GM20000 (cell line): ENCODE measurements at places on chromosomes 3 and 15.

DNA sequence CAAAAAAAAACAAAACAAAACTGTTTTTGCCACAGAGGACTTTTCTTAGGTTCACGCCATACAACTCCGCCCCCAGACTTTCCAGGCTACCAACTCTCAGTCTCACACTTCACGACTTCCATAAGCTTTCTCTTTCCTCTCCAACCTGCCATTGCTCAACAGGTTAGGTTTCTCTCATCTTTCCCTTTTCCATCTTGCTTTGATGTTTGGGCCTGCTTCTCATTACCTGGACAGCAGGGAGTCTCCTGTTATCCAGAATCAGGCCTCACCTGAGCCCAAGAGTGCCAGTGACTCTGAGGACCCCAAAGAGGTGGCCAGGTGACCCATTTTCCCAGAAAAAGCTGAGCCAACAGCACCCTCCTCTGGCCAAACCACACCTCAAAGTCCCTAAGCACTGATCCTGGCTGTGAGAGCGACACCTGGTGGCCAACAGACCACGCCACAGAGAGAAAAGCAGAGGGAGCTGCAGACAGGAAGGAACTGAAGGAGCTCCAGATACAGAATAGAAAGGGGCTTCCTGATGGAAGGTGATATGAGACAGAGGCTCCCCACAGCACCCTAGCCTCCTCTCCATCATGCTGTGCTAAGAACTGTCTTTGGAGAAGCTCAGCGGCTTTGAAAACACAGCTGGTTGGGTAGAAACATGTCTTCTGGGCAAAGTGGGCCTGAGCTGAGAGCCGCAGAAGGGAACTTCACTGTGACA, 4.0 kb downstream of the CCDC51 start:
- peak; percentile 88 for DNase-seq

GRCh38 chr15:50107591-50108408, 11.2 kb downstream of the ATP8B4 start:
- peak; percentile 65 for DNase-seq

GRCh38 chr3:184561913-184562877, 610 bp downstream of the EPHB3 start:
- DNase-seq, result no peak

DNA sequence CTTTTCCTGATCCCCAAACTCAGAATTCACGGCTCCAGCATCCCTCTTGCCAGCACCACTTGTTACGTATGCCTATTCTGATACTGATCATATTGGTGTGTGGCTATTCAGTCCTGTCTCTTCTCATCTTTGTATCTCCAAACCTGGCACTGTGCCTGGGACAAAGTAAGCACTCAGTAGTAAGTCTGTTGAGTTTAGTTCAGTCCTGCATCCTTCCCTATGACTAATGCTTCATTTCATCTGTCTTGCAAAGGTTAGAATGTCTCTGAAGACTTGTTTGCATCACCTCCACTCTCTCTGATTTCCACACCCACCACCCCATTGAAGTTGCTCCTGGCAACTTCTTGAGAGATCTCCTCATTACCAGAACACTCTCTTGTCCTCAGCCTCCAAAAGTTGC, 80.3 kb downstream of the HMG20A start:
- DNase-seq, result no peak

DNA sequence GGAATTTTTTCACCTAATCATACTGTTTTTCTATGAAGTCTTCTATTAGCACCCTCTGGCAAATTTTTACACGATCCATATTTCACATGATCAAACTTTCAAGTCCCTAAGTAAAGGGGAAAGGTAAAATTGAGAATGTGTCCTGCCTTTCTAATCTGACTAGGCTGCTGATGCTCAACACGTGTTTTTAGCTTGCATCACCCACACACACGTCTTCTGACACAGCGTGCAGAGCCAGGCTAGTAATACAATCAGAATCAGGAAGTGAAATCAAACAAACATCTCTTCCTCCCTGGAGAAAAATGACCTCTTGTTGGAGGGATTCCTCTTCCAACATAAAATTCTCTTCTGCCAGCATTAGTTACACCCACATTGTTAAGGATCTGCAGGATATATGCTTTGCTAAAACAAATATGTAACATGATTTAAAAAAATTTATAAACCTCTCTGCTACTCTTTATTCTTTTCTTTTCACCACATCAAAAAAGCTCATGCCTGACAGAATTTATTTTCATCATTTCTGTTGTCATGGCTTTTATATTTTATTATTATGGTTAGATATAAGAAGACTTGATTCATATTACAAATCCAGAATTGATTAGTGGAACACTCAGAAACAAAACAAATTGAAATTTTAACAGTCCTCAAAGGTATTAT, 122.4 kb downstream of the RAP2B start:
- peak; percentile 47 for DNase-seq

DNA sequence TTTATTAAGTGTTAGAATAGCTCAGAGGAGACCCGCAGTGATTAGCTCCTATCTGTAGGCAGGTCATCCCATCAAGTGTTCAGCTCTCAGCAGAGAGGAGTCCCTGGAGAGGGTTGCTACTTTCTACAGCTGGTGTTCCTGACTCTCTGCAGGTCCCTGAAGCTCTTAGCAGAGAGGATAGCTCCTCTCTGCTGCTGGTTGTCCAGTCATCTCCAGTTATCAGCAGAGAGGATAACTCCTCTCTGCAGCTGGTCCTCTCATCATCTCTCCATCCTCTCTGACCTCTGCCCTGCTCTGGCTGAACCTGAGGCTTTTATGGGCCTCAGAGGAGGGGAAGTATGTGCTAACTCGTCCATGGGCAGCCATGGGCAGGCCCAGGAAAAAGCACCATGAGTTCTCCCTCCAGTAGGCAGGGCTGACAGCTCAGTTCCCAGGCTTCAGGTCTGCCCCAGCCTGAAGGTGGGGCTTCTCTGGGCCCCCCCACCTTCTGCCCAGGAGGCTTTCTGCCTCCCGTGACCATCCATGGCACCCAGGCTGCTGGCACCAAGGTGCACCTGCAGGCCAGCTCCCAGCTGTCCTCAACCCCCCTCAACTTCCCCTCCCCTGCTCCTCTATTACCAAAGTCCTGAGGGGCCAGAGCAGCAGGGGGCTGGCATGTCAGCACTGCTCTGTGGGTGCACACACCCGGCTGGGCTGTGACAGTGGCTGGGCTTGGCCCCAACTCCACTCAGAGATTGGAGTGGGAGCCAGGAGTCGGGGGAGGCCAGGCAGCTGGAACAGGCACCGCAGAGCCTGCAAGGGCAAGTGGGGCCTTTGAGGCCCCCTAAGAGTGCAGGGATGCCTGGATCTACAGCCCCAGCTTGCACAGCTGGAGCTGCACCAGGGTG, 98.9 kb upstream of the FRMD4B start:
- no peak for DNase-seq

GRCh38 chr15:64515196-64515595, 54.8 kb downstream of the ZNF609 start:
- DNase-seq, result no peak

DNA sequence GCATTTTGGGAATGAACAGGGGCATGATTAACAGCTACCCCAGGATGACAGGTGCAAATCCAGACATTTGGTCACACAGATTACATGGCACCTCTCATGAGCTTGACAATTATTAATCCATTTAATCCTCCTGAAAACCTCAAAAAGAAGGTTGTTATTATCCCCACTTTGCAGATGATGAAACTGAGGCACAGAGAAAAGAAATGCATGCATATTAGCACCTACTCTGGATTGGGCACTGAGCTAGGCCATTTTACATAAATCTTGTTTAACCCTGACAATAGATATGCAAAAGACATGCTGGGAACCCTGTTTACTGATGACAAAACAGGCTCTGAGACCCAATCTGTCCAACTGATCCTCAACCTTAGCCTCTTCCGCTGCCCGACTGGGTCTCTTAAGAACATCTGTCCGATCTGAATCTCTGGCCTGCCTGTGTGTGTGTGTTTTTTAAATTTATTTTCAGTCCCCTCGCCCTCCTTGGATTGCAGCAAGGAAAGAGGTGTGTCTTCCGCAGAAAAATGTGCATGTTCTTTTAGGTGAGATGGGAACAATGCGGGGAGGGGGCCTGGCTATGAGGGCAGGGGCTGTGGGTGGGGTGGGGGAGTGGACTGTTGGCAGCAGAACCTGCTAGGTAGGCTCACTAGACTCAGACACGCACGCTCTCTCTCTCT, 162.5 kb downstream of the WNT7A start:
- DNase-seq, result no peak

DNA sequence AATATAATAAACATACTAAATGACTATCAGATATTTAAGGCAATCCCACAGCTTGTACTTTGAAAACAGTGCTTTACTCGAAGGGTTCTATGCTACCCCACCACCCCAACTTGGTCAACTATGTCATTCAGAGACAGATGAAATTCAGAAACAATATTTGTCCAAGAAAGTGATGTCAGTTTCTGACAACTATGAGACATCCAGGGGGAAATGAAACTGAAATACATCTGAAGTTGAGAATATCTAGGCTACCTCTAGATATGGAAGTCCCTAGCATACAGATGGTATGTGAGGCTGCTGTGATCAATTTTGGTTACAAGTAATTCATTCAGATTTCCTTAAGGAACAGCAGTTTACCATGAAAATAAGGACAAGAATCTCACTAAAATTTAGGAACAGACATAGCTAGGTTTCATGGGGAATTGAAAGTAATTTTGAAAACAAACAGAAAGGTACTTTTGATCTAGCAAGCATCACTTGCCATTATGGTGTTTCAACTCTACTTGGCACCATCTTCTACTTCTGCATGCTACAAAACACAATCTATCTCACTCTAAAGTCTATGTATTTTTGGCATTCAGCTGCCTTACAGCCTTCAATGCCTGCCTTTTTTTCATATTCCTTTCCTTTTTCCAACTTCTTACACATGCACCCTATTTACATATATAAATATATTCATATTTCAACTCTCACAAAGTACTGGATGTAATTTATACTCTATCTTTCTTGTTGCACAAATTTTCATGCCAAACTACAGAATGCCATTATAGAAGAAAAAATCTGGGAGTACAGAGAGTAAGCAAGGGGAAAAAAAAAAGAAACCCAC, 21.7 kb downstream of the ATG3 start:
- peak; percentile 49 for DNase-seq

DNA sequence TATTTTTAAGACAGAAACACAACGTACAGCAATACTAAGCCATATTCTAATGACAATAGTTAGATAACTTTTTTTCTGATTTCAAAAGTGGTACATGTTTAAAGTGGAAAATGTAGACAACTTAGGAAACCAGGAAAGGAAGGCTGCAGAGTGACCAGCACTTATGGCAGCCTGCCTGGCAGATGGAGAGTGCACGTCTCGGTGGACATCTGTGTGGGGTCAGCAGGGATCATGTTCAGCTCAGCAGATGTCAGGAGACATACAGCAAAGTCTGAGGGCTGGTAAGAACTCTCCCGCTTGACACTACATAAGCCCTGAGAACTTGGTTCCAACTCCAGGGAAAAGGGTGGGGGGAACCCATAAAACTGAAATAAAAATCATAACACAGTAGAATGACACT, 128.6 kb upstream of the ADPGK start:
- DNase-seq, result no peak

- no peak for DNase-seq
Observed at GRCh38 chr15:95944193-95944592, 386.3 kb upstream of the NR2F2 start.

- DNase-seq, result no peak
Observed at GRCh38 chr15:80811781-80812315, 32.7 kb downstream of the CEMIP start.

DNA sequence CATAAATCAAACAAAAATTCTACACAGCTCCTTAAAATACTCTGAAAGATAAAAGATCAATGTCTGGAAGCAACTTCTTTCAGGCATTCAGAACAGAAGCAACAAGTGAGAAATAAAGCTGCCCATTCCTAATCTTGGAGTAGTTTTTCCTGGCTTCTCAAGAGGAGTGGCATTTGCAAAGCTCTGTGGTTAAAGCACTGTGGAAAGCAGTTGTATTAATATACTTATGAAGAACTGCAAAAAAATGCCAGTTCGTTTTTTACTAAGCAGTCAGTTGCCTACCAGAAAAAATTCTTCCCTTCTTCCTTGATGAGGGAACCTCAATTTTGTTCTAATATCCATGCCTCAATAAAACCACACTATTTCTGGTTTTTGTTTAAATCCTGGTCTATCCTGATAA, 197.8 kb downstream of the TNIK start:
- no peak for DNase-seq

DNA sequence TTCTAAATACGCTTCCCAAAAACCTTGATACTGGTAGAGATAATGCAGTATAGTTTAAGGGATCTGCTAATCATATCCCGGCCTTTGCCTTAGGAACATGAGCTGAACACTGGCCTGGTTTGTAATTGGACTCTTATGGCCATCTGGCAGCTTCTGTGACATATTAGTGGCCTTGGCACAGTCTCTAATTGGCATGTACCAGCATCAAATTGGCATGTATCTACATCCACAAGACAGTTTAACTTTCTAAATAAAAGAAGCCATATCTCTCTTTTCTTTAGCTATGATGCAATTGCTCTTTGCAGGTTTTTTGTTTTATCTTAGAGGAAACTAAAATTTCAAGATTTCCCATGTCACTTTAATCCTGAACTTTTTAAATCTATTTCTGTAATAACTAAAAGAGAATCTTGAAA, 44.6 kb upstream of the FILIP1L start:
- DNase-seq, result no peak

GRCh38 chr3:14925729-14926591, 21.4 kb upstream of the NR2C2 start:
- peak; percentile 58 for DNase-seq

DNA sequence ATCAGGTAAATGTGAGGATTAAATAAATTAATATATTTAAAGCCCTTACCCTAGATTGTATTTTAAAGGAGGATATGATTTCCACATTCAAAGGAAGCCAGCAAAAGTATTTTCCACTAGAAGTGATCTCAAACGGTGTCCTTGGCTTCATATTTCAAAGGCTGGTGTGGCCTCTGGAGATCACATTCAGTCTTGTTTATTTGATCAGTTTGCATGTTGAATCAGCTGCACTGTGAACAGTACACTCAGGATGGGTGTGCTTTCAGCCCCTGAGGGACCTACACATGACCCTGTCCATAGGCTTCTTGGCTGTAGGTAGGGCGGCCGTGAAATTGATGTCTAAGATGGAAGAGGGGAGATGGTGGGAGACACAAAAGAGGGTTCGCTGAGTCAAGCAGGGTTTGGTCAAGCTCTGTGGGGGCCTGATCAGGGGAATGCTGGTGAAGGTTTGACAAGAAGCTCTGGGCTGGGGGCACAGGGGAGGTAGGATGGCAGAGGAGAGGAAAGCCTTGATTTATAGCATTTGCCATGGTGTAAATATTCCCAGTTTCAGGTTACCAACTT, 21.9 kb downstream of the CYP8B1 start:
- no peak for DNase-seq
